ENCODE measurements at places on chromosomes 2 and 18.

- DNase-seq: no peak
Measured at GRCh38 chr2:76672798-76673197, 849.4 kb downstream of the LRRTM4 start.

DNA sequence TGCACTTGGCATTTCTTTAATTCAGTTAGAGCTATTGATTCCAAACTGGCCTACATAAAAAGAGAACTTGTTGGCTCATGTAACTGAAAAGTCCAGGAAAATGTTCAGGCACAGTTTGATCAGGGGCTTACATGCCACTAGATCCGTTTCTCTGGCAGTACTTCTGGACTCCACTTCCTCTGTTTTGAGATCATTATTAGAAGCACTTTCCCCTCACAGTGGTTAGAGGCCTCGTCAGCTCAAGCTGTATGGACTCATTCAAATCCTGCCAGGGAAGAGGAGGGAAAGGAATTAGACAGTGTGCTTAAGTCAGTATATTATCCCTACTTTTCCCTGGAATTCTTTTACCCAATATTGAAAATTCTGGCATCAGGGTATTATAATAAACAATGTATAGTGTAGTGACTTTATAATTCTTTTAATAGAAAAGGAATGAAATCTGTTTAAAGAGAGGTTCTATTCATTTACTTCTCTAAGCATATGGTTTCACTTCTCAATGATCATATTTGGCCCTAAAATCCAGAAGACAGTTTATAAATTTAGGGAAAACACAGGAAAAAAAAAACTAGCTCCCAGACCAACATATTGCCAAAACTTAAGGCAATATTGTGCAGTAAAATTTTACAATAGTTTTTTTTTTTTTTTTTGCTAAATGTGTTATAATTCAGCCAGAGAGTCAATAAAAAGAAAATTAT lies 92.0 kb downstream of the ARMC9 start:
- peak; percentile 23 for DNase-seq

- DNase-seq: peak; percentile 0
Measured at GRCh38 chr18:44098551-44099098, 582.1 kb upstream of the SETBP1 start.

DNA sequence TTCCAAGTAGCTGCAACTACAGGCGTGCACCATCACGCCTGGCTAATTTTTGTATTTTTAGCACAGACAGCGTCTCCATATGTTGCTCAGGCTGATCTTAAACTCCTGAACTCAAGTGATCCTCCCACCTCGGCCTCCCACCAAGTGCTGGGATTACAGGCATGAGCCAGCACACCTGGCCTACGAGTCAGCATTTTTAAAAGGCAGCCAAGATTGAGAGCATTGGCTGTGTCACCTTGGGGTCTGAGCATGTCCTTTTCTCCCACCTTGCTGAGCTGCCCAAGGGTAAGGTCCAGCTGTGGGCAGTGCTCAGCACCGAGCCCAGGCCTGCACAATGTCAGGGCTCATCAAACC lies 142.8 kb upstream of the LMAN1 start:
- DNase-seq: no peak

DNA sequence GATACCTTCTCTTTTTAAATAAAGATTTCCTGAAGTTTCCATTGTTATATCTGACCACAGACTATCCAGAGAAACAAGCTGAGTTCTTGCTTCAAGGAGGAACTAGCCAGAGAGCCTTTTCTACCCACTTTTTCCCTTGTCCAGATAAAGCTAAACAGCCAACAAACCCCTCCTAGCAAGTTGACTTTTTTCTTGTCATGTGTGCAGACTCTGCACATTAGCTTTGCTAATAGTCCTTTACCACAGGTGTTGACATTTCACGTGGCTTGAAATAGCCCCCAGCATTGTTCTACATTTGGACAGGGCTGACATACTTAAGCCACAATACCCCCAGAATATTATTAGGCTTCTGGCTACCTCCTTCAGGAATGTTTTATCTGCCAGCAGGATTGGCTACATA lies 40.7 kb downstream of the PCBP1 start:
- DNase-seq: no peak

GRCh38 chr2:11405599-11406266 lies 60.2 kb downstream of the E2F6 start:
- DNase-seq: no peak

DNA sequence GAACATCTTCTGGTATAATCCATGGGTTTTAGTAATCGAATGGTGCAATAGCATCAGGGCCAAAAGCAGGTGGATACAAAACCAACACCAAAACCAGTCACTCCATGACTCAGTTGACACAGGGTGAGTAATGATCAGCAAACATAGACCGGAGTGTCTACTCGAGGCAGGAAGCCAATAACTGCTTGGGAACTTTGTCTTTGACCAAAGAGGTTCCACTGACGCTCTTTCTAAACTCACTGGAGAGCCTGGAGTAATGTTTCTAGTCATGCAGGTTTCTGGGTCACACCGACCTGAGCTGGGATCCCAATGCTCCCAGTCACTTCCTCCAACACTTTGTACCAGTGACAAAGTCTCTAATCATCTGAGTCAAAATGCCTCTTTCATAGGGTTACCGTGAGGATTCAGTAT lies 30.9 kb downstream of the MREG start:
- DNase-seq: no peak

- no peak for DNase-seq
Measured at GRCh38 chr2:156132130-156132529, 200.4 kb downstream of the NR4A2 start.

- no peak for DNase-seq
Measured at GRCh38 chr18:6882401-6882800, 152.9 kb downstream of the ARHGAP28 start.

- DNase-seq: no peak
Measured at GRCh38 chr2:226758921-226759640, 40.5 kb downstream of the IRS1 start.

DNA sequence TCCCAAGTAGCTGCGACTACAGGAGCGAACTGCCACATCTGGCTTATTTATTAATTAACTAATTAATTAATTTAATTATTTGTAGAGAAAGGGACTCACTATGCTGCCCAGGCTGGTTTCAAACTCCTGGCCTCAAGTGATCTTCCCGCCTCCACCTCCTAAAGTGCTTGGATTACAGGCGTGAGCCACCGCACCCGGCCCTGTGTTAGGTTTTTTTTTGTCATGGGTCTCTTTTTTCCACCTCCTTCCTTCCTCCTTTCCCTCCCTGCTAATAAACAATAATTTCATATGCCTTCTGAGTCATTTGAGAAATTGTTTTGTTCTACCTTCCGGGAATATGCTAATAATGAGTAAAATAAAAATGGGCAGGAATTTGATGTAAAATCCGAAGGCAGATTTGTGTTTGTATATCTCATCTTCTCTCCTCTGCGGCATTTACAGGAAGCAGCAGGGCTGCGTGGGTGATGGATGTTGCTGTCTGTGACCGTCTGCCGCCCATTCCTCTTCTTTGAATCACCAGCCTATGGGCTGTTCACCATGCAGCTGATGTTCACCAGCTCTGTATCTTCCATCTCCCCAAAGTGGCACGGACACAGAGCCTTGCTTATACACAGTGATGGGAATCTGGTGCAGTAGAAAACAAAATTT lies 89.9 kb downstream of the ACSL3 start:
- DNase-seq: peak; percentile 56

DNA sequence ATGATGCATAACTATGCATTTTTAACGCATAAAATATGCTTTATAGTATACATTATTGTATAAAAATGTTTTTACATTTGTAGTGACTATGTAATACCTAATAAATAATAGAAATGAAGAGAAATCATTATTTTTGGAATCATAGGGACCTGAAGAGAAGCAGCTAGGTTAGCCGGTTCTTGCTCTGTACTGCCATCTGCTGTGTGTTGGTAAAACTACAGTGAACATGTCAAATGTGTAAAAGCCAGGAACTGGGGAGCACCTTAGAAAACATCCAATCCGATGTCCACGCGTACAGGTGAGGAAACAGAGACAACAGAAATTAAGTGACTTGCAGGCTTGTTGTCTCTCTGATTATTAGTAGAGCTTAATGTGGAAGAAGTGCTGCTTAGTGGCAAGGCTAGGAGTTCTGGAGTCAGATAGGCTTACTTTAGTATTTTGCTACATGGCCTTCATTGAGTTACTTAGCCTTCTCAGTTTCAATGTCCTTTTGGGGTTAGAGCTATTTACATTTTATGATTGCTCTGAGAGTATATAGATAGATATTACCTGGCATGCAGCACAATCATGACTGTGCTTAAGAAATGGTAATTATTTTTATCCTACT lies 386.5 kb downstream of the DLGAP1 start:
- peak; percentile 44 for DNase-seq

GRCh38 chr2:29733213-29733612 lies 188.2 kb downstream of the ALK start:
- DNase-seq: no peak

DNA sequence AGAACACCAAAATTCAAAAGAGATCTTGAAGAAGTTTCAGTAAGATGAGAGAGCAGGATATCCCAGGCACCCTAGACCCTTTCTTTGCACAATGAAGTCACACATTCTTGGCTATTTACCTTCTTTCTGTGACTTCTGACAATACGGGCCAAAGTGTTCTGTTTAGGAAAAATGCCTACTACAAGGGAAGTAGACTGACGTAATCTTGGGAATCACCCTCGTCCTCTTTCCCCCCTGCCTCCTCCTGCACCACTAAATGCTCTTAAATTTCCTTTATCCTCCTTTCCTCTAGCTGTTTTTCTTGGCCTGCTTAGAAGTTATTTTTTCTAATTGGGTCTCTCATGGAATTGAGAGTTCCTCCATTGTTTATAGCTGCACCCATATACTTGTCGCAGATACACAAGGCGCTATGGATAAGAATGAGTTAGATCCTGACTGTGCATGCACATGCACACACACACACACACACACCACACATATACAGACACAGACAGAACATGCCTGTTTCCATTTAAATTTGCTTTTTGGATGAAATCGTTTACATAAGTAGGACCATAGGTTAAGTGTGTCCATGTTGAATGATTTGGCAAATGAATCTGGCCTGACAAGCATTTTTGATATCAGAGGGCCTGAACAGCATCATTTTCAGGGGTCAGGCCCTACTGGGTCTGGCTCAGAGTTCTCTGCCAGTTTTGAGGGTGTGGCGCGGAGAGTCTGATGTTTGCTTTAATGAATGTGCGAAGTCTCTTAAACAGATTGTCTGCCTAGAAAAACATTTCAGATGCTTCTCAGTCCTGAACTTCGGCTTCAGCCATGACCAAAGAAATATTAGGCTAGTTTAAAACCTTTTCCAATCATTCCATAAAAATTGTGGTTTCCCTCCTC lies 131.9 kb upstream of the NT5C1B start:
- no peak for DNase-seq

GRCh38 chr2:35428548-35428947 lies 927.0 kb upstream of the CRIM1 start:
- peak; percentile 22 for DNase-seq

GRCh38 chr2:70085711-70086277 lies 1.5 kb upstream of the PCBP1 start:
- DNase-seq: no peak

DNA sequence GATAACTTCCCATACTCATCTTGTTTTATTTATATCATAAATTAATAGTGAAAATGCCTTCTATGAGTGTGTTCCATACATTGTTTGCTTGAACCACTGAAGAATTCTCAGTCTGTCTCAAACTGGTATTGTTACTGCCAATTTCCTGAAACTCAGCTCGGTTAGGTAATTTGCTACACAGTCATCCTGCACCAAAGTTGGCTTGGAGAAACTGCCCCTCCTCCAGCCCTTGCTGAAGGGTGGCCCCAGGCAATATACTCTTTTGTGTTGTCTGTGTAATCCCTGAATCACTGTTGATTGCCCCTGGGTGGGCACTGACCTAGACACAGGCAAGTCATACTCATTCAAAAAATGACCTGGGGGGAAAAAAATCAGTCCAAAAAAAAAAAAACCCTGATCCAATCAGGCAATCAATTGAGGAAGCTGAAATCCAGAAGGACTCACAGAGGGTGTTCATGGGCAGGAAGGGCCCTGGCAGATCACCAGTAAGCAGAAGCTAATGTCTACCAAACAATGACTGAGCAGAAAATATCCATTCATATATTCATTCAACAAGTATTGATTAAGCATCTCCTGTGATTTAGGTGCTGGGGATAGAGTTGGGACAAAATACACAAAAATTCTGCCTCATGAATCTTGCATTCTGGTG lies 3.8 kb upstream of the SESTD1 start:
- peak; percentile 75 for DNase-seq

GRCh38 chr2:240187989-240188590 lies 47.6 kb upstream of the OTOS start:
- DNase-seq: no peak

- peak; percentile 19 for DNase-seq
Measured at GRCh38 chr2:239586651-239587310, 186.0 kb upstream of the HDAC4 start.

- no peak for DNase-seq
Measured at GRCh38 chr2:72330652-72331051, 183.0 kb upstream of the CYP26B1 start.

- DNase-seq: no peak
Measured at GRCh38 chr2:47283659-47284058, 119.3 kb upstream of the MSH2 start.

- no peak for DNase-seq
Measured at GRCh38 chr2:230916218-230916617, 8.8 kb downstream of the GPR55 start.

GRCh38 chr18:67590571-67591141 lies 74.1 kb upstream of the DSEL start:
- DNase-seq: no peak

- no peak for DNase-seq
Measured at GRCh38 chr18:76819411-76820136, 2.8 kb upstream of the ZNF236 start.

Data from inflammatory macrophage treated with lipopolysaccharide for 4 hours (primary cell).